CD8-positive, alpha-beta memory T cell (primary cell): ENCODE measurements at places on chromosomes 11 and 22.

DNA sequence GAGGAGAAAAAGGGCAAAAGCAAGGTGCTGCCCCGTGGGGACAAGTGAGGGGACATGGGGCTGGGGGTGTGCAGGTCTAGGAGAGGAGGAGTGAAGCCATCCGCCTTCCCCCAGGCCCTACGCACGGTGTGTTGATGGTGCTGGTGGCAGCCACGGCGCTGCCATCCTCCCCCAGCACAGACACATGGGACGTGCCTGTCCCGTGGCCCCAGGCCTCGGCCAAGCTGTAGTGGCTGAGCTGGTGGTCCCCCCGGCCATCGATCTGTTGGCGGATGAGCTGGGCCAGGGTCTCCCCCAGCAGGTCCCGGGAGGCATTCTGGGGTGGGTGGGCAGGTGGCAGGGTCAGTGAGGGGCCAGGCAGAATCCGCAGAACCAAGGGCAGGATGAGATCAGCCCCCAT lies 18.9 kb downstream of the GGT5 start:
- no peak for DNase-seq

DNA sequence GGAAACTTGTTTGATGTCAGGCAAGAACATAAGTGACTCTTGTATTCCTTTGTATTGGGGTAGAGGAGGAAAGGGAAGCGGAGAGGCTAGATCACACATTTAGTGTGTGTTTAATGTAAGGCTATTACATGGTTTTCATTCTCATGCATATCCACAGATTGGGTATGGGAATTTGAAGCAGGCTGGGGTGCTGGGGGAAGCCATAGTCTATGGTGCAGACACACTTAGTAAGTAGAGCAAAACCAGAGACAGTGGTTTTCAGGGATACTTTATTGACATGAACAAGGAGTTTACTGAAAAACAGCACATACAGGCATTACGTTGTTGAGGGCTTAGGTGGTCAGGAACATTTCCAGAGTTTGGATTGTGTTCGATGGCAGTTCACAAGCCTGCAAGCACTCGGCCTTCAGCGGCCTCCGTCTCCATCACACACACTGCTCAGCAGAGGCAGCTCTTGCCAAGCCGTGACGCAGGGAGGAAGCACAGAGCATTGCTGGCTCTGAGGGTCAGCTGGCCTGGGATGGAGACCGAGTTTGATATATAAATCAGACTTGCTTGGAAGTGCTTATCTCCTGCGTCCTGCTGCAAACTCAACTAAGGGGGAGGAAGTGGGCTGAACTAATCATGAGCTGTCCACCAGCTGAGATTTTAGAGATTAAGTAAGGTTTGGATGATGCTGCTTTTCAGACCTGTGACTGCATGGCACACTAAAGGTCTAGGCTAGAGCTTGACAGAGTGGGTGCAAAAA lies 25.3 kb downstream of the SCN3B start:
- no peak for DNase-seq

DNA sequence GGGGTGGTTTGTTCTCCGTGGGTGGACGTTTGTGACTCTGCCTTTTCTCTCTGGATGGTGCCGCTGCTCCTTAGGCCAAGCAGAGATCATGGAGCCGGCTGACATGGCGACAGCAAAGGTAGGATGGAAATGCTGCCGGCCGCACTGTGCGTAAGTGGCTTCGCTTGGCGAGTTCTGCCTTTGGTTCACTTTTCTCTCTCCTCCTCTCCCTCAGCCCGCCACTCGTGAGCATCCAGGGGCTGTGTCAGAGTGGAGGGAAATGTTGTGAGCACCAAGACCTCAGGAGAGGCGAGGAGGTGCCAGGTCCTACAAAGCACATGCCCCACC lies 80.5 kb downstream of the GRAMD1B start:
- no peak for DNase-seq

DNA sequence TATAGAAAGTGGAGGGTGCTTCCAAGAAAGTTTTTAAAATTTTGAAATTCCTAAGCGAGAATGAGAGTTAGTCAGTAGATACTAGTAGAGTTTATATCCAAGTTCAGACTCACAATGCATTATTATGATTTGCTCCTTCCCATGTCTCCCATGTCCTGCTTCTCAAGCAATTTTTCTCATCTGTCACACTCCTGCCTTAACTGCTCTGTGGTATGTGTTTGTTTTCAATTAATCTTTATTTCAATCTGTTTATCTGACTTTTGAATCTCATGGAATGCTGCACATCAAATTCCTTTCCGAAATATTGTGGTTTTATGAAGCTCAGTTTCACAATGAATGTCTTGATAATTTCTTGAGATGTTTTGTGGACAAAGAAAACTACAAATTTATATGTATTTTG lies 18.1 kb downstream of the THY1 start:
- no peak for DNase-seq

GRCh38 chr11:123235656-123236261 lies 40.7 kb upstream of the CLMP start:
- DNase-seq: no peak

DNA sequence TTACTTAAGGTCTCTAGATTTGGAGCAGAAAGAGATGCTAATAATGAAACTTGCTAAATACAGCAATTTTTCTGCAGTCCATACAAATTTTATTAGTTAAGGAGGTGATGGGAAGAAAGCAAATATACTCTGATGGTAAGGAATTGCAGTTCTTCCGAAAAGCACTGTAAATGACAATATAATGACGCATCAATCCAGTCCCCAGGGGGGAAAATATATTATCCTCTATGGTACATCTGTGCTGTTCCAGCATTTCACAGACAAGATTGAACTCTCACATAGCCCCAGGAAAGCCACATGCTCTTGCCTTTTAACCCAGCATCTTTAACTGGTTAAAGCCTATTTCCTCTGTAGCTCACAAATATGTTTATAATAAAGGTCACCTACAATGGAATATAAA lies 416.6 kb upstream of the CCDC90B start:
- no peak for DNase-seq

DNA sequence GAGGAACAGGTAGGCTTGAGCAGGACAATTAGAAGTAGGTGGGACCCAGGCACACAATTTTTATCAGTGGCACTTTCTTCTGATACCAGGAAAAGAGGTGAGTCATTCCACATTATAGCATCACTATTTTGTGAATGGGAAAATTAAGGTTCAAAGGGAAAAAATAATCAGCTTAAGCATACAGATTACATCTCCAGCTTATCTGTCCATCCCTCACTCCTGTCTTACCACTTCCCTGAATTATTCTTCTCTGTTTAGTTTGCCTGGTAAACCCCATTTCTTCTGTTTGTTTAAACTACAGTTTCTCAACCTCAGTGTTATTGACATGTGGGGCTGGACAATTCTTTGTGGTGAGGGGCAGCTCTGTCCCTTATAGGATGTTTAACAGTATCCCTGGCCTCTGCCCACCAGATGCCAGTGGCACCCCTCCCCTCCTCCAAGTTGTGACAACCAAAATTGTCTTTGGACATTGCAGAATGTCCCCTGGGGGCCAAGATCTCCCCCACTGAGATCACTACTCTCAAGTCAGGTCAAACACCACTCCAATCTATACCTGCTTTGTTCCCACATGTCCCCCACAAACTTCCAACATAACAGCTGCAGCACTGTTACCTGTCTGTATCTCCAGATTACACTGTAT lies 8.5 kb upstream of the XBP1 start:
- no peak for DNase-seq

- no peak for DNase-seq
Observed at GRCh38 chr11:115284773-115285172, 219.4 kb downstream of the CADM1 start.

- no peak for DNase-seq
Observed at GRCh38 chr11:83909579-83910534, 623.7 kb upstream of the CCDC90B start.

- DNase-seq: no peak
Observed at GRCh38 chr11:126633330-126633729, 277.8 kb downstream of the ST3GAL4 start.

DNA sequence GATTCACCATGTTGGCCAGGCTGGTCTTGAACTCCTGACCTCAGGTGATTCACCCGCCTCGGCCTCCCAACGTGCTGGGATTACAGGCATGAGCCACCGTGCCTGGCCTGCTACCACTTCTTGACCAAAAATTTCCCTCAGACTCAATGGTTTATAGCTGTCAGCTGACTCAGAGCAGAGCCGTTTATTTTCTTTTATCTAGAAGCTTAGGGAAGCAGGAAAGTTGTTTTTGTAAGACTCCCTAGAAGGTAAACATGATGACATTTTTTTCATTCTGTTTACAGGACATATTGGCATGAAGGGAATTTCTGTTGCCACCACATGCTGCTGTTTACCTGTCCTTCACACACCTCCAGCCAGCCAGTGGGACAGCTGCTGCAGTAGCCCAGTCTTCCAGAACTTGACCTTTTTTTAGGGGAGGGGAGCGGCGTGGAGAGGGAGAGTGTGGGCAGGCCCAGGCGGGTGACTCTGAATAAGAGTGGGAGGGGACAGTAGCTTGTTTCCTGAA lies 56.1 kb upstream of the PTPRJ start:
- no peak for DNase-seq

GRCh38 chr11:34280945-34281872 lies 76.6 kb downstream of the ABTB2 start:
- no peak for DNase-seq

- no peak for DNase-seq
Observed at GRCh38 chr11:79026803-79027445, 413.9 kb downstream of the TENM4 start.

- no peak for DNase-seq
Observed at GRCh38 chr22:49530671-49531367, 296.9 kb downstream of the BRD1 start.

DNA sequence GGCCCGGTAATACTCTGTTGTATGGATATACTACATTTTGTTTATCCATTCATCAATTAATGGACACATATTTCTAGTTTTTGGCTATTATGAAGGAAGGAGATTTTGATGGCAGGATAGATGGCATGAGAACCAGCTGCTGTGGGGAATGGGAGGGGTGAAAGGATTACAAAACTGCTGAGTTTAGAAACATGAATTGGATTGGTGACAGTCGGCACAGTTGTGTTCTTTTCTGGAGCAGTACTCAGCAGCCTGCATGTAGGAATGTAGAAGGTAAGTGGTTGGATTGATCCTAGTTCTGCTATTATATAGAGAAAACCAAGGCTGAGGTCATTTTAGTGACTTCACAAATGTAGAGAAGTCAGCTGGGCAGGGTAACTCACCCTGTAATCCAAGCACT lies 7.1 kb downstream of the PAAF1 start:
- DNase-seq: no peak

DNA sequence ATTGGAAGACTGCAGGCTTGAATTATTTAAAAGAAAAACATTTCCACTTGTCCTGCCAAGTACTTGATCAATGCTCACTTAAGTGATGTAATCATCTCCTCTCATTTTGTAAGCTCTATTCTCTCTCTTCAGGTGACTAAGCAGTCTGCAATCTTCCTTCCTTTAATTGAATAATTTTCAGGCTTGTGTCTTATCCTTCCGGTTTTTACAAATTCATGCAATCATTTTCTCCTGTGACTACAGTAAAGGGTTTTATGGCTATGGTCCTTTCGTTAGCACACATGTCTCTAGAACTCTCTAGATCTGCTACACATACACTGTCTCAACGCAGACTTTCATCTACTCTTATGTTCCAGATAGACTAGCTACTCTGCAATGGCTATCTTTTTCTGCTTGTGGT lies 12.6 kb upstream of the UPB1 start:
- no peak for DNase-seq

DNA sequence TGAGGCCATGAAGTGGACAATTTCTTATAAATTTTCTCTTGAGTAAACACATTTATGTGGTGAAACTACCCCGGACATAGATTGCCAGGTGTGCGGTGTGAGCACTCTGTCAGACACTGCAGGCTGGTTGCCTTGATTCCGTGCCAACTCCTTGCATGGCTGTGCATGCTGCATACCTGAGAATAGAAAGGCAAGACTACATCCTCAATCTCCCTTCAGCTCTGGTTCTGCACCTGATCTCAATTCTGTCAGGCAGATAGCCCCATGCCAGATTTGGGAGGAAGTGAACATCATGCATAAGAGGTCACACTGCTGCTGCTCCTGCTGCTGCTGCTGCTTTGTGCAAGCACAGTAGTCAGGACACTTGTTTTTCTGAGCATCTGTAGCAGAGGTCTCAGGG lies 42.5 kb upstream of the DEUP1 start:
- DNase-seq: no peak

DNA sequence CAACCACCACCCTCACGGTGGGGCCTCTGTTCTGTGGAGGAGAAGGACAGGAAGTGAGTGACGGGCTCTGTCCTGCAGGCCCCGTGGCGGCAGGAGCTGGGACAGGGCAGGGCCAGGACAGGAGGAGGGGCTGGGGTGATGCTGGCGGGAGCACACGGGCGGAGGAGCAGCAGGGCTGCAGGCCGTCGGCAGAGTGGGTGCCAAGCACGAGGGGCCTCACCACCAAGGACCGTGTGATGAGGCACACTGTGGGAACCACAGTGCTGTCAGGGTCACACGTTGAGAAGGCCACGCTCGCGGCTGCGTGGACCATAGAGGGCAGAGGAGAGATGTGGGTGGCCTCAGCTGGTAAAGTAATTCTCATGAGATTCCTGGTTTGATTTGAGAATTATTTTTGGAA lies 8.5 kb downstream of the SCO2 start:
- no peak for DNase-seq

DNA sequence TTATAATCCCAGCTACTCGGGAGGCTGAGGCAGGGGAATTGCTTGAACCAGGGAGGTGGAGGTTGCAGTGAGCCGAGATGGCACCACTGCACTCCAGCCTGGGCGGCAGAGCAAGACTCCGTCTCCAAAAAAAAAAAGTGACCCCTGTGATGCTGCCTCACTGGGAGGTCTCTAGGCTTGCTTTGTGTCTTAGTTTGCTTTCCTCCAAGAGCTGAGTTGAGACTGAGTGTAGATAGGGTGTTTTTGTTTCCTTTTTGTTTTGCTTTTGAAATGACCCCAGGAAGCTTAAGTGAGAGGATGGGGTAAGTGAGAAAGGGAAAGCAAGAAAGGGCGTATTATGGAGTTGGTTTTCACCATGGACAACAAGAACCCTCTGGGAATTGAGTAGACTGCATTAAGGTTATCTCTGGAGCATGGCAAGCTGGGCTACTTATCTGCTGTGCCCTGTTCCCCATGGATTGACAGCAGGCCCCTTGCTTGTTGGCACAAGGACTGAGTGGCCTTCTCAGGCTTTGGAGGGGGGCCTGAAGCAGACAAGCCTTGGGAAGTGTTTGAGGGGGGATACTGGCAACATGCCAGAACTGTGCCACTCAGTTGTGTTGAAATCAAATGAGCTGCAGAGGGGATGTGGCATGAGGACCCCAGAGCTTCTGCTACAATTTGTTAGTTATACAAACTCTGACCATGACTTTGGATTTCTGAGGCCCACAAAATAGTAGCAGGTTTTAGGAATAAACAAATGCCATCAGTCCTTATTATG lies 300.6 kb upstream of the C11orf87 start:
- DNase-seq: no peak

DNA sequence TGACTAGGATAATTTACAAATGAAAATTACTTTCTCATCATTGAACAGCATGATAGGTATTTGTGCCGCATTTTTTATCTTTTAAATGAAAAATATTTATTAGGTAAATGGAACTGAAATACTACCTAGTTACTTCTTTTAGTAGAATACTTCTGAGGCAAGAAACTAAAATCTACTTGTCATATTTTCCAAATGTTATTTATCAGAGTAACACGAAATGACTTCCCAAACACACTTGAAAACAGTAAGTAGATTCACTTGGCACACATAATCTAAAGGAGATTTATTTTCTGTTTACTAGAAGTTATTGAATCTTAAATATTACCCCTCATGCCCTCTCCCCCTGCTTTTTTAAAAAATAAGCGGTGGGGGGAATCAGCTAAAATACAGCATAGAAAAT lies 2.3 kb downstream of the QSER1 start:
- no peak for DNase-seq
